ENCODE measurements at places on chromosomes 13 and 19.

DNA sequence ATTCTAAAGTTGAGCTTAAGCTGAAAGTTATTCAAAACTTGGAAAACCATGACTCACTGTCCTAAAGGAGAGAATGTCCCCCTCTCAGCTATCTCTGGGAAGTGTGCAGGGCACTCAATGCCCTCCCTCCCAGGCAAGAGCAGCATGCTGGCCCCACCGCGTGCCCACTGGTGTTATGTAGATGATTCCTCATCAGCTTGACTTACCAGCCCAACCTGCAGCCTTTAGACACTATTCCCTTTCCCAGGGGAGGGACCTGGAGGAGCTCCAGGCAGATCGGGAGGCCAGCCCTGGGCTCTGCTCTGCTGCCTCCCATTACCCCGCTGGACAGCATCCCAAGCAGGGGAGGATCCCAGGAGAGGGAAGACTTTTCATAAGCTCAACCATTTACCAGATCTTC, 124.6 kb downstream of the FGF14 start:
- no peak for DNase-seq

GRCh38 chr13:94596575-94596971, 621 bp upstream of the TGDS start:
- no peak for DNase-seq

DNA sequence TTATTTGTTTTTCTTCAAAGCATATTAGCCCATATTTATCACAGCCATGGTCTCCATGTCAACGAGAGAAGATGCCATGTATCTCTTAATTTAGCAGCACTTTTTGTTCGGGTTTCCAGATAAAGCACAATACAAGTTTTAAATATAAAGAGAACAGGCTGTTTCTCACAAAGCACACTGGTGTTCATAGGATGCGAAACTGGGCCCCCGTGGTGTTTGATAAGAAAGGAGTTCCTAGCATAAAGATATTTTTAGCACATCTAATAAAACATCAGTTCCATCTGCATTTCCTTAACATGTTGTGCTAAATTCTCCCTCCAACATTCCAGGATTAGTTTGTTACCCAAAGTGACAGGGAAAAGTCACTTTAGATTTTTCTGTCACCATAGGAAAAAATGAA, 72.4 kb upstream of the EDNRB start:
- DNase-seq: no peak

- no peak for DNase-seq
Observed at GRCh38 chr13:112270951-112271350, 105.2 kb upstream of the SPACA7 start.

DNA sequence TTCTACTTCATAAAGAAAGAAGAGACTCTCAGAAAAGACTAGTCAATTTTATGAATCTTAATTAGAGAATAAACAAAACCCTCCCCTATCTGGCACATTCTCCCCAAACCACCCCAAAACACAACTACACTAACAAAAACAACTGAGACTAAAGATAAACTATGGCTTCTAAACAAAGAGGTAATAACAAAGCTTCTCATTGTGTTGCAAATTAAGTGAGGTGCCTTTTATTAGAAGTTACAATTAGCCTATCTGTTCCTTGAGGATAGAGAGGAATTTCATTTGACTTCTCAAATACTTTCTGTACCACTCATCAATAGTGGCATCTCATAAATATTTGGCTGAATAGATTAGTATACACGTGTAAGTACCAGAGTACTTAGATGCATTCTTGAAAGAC, 1196.2 kb downstream of the PCDH9 start:
- DNase-seq: no peak

GRCh38 chr13:113077566-113077952, 28.0 kb upstream of the F7 start:
- DNase-seq: no peak

Data from activated T-helper 9 cell treated with anti-CD3 and anti-CD28 coated beads, Interleukin-2, amount 50 U/mL, for 16 hours (primary cell).